Esophagus muscularis mucosa (tissue), 4 donors: ENCODE measurements at places on chromosomes 1 and 21. TPM values are rescaled to one million over a fixed set of nuclear protein-coding genes. Genes with fewer than 3 reads are reported as not detected.

SLC35F3 gene
- total RNA-seq = 0.34 TPM

OR2L13 gene
- total RNA-seq = not detected

SLC44A3 gene
- total RNA-seq = 1.7 TPM

PLA2G2A gene
- total RNA-seq = 104 TPM

DLGAP3 gene
- 0.06 TPM for total RNA-seq

EDN2 gene
- total RNA-seq = not detected

NGF gene
- 3.1 TPM for total RNA-seq

TSACC gene
- not detected for total RNA-seq

CFHR2 gene
- total RNA-seq = not detected
